ENCODE measurements at places on chromosomes 6 and 20.

- DNase-seq = no peak
These were observed 12.2 kb upstream of the SERPINB1 start for GRCh38 chr6:2853769-2854395.

DNA sequence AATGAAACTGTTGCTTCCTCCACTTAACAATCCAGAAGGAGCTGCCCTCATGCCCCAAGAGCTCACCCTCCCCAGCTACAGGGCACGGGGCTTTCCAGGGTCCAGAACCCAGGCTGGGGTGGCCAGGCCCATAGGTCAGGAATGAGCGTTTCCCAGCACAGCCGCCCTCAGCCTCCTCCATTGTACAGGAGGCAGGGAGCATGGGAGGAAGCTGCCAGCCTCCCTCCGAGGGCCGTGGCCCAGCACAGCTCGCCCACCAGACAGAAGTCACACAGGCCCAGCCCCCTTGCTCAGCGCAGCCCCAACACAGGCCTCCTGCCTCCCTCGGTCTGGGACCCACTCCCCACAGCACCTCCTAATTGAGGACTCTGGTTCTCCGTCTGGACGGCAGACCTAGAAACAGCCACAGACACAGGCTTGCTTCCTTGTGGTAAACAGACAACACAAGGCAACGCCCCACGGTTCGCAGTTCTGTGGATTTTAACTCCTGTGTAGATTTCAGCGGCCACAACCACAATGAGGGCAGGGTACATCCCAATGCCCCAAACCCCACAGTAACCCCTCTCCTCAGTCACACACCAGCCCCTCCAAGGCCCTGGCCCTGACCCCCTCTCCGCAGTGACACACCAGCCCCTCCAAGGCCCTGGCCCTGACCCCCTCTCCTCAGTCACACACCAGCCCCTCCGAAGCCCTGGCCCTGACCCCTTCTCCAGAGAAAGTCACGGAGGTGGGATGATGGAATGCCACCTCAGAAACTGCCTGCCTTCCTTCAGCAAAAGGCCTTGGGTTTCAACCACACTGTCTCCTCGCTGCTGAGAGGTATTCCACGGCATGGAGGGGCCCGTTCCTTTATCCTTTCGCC lies 173.5 kb downstream of the DLL1 start:
- DNase-seq = no peak

DNA sequence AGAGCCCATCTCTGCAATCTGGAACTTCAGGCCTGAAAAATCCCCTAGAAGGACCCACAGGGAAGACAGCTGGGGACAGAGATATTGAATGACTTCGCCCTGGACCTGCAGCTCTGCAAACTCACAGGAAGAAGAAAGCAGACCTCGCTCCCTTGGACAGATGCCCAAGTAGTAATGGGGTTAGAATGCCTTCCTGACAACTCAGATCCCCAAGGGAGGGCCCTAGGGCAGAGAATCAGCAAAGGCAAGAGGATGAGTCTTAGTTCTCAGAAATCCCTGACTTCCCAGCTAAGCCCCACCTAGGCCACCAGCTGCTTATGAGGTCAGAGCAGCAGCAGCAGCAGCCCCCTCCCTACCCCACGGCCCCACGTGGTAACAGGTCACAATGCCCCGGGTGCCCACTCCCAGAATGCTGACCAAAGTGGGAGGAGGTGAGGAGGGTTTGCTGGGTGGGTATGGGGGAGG lies at the start of gene C20orf141:
TSS of gene C20orf141 (plus strand) at position 401 of the 465 bp plus-strand sequence. CDS start 198 bp downstream, outside the sequence.
- DNase-seq = no peak

DNA sequence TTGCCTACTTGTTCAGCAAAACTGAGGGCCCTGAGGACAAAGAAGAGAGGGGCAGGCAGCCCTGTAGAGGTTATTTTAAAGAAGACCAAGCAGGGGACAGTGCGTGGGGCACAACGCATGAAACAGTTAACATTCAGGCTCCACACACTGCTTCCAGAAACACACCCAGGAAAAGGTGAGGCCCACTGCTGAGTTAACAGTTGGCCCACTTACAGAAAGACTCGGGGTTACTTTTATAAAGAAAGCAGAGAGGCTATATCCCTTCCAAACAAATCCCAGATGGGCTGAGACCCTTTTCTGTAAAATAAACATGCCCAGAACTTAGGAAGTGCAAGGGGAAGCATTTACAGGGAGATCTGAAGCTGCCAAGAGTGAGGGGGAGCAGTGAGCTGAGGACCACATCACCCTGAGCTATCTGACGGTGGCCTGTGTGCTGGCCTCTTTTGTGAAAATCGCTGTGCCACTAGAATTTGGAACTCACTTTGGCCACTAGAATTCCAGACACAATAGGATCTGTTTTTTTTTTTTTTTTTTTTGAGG lies 49.8 kb upstream of the SSTR4 start:
- DNase-seq = no peak

DNA sequence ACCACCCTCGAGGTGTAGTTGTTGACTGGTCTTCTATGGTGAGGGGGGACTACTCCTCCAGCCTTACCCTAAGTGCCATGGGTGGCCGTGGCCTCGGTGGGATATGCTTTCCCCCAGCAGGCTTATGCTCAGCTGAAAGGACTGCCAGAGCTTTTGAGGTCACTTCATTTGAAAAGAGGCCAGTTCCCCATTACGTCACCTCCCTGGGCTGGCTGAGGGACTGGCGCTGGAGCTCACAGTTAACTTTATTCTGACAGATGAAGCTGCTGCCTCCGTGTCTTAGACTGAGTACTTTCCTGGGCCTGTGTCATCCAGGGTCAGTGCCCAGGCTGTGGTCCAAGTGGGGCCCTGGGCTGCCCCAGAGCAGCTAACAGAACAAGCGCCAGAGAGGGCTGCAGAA lies 42.8 kb upstream of the PCMTD2 start:
- no peak for DNase-seq

GRCh38 chr6:78380541-78380940 lies 486.8 kb upstream of the IRAK1BP1 start:
- DNase-seq = no peak

- no peak for DNase-seq
These were observed 215.0 kb upstream of the HSF2 start for GRCh38 chr6:122184401-122184827.

- DNase-seq = no peak
These were observed 7.6 kb downstream of the CD24 start for GRCh38 chr6:106966671-106967640.

DNA sequence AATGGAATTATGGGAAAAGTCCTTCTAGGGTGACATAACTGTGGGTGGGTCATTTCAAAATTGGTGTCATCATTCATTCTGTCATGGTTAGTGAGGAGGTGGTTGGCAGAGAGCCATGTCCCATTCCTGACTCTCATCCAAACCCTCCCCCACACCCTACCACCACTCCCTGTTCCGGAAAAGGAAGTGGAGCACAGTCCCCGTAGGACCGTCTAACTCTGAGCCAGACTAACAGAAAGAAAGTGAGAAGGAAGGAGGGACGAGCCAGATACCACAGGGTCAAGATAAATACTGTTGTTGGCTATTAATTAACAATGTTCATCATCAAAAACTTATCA lies 4.8 kb downstream of the TRIM10 start:
- no peak for DNase-seq

DNA sequence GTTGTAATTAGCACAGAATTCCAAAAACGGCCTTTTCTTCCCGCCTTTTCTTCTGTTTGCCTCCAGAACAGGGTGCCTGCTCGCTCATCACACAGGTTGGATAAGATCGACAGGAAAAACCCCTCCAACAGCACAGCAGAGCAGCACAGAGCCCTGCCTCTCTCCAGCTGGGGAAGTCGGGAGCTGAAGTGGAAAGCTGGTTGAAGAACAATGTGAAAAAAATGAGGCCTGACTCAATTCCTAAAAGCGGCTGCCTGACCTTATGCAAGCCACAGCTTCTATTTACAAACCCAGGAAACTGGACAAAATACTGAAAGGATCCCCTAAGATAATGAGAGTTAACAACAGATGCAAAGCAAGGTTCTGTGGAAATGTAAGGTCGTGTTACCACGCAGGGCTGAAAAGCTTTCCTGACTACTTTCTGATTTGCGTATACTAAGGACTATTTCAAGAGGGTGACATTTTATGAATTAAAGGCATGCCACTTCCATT lies 116.9 kb downstream of the TTLL2 start:
- no peak for DNase-seq

DNA sequence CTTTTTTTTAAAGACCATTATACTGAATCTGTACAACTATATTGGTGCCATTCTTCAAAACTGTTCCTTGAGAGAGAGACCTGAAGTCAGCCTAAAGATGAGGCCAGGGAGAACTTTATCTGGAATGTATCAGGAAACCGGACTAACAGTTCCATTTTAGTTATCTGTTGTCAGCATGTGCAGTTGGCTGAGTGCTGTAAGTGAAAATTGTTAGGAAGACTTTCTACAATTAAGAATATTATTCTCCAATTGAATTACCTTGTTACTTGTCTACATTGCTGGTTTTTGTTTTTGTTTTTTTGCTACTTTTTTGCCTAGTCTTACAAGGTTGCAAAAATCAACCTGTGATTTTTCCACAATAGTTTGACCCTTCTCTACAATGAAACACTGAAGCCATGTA lies 7.5 kb downstream of the CEP57L1 start:
- no peak for DNase-seq

DNA sequence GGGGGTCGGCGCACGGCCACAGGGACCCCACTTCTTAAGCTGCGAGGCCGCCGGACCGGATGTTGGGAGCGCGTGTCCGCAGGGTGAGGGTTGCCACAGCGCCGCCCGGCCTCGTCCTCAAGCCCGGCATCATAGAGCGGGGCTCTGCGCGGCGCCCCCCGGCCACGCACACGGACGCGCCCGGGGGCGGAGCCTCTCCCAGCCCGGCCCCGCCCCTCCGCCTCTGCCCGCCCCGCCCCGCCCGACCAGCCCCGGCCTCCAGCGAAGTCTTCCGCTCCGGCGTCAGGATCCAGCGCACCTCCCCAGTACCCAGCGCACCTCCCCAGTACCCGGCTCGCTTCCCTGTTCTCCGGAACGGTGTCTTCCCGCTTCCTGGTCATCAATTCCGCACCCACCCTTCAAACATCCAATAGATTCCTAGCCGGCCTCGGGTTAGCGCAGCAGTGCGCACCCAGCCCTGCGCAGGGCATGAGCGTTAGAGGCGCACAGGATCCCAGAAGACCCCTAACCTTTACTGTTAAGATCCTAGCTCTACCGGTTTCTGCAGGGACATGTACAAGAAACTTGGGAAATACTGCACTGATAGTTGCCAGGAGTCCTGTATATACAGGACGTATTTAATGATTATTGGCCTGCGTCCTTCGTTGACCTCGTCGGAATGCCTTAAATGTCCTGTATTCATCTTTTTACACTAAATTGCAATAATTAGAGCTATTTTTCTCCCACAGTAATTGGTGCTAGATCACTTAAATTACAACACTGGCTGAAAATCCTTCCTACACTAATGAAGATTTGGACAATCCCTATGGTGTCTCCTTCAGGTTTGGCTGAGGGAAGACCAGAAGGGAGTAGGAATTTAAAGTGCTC lies 535 bp upstream of the DNAAF9 start:
- DNase-seq = no peak
